ENCODE measurements at places on chromosomes 12 and 14.
A peak's percentile ranks its signal among the peaks of the same experiment; 100 is the strongest.

GRCh38 chr14:104085889-104086201 is 345 bp downstream of the ASPG start:
- H3K36me3 ChIP-seq = no peaks in the 10 kb centered on the region
- H3K27ac ChIP-seq = no peak overlapping the region
- H3K27me3 ChIP-seq = no peaks in the 10 kb centered on the region

DNA sequence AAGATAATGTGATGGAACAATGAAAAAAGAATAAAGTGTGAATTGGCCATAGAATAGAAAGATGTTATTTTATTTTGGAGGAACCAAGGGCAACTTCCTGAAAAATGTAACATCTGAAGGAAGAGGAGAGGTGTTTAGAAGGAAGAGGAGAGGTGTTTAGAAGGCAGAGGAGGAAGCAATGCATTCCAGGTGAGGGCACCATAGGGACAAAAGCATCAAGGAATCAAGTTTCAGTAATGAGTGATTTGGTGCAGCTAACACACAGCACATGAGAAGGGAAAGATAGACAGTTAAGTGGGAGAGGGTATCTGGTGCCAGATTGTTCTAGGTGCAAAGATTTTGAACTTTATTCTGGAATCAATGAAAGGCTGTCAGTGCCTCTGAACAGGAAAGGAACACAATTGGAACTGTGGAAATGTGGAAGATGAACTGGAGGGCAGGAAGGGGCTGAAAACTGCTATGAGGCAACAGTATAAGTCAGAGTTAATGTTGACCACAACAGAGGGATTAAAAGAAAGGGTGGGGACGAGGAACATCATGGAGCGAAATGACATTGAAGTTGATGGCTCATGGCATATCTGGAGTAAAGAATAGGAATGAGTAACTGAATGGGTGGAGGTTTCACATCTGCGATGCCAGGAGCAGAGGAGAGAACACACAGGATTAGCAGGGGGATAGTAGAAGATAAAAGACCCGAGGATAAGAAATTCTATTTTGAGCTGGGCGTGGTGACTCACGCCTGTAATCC is 326.6 kb downstream of the LRIG3 start:
- no peaks in the 10 kb centered on the region for H3K36me3 ChIP-seq
- H3K4me1 ChIP-seq = no peaks in the 10 kb centered on the region
- H3K27me3 ChIP-seq = no peaks in the 10 kb centered on the region
- H3K27ac ChIP-seq = peak overlapping the region; percentile 76

GRCh38 chr12:42921741-42922504 is 332.4 kb upstream of the PRICKLE1 start:
- no peak overlapping the region for H3K27ac ChIP-seq
- no peaks in the 10 kb centered on the region for H3K36me3 ChIP-seq
- H3K4me1 ChIP-seq = no peaks in the 10 kb centered on the region
- H3K4me3 ChIP-seq = no peak overlapping the region
- DNase-seq = no peak

- no peaks in the 10 kb centered on the region for H3K27me3 ChIP-seq
- no peaks in the 10 kb centered on the region for H3K36me3 ChIP-seq
- DNase-seq = no peak
- H3K4me1 ChIP-seq = no peaks in the 10 kb centered on the region
- no peak overlapping the region for H3K4me3 ChIP-seq
- H3K27ac ChIP-seq = no peak overlapping the region
Measured at GRCh38 chr14:59897757-59898383, 22.1 kb upstream of the LRRC9 start.

DNA sequence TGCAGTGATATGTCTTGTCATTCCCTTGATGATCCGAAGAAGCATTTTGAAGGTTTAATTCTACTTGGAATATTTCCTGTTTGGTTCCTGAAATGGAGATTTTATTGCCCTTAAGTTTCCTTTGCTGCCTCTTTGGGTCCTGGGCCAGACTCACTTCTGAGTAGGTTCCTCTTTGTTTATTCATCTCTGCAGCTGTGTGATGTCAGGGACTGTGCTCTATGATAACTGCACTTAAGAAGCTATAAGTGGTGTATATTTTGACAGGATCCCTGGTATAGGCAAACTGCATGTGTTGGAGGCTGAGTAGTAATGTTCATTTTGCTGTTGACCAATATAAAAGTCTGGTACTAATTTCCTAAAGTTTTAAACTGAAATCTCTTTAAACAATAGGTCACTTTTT is at the start of gene KLRC4:
Gene KLRC4 (minus strand): TSS at position 366 of the 400 bp plus-strand sequence. CDS start 182 bp downstream, at position 184.
- no peak for DNase-seq
- no peaks in the 10 kb centered on the region for H3K27me3 ChIP-seq
- H3K4me3 ChIP-seq = no peak within 1 kb of the TSS
- no peaks in the 10 kb centered on the region for H3K36me3 ChIP-seq
